NCI-H1694 (cell line): ENCODE measurements at places on chromosomes 1 and 21.
A peak's percentile ranks its signal among the peaks of the same experiment; 100 is the strongest.

GRCh38 chr1:56921479-56921878 lies 44.3 kb downstream of the C8B start:
- DNase-seq = no peak

GRCh38 chr1:202343652-202344349 lies 2.1 kb upstream of the UBE2T start:
- peak; percentile 45 for DNase-seq

DNA sequence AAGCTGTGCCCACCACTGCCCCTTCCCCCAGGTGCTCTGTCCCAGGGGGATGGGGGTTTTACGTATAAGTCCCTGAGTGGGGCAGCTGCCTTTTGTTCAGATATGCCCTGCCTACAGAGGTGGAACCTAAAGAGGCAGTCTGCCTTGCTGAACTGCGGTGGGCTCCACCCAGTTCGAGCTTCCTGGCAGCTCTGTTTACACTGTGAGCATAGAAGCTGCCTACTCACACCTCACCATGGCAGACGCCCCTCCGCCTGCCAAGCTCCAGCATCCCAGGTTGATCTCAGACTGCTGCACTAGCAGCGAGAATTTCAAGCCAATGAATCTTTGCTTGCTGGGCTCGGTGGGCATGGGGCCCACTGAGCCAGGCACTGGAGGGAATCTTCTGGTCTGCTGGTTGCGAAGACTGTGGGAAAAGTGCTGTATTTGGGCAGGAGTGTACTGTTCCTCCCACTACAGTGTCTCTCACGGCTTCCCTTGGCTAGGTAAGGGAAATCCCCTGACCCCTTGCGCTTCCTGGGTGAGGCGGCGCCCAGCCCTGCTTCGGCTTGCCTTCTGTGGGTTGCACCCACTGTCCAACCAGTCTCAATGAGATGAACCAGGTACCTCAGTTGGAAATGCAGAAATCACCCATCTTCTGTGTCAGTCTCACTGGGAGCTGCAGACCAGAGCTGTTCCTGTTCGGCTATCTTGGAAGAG lies 17.6 kb upstream of the RWDD3 start:
- no peak for DNase-seq

- DNase-seq = no peak
Measured at GRCh38 chr1:55726994-55727393, 511.8 kb upstream of the USP24 start.

DNA sequence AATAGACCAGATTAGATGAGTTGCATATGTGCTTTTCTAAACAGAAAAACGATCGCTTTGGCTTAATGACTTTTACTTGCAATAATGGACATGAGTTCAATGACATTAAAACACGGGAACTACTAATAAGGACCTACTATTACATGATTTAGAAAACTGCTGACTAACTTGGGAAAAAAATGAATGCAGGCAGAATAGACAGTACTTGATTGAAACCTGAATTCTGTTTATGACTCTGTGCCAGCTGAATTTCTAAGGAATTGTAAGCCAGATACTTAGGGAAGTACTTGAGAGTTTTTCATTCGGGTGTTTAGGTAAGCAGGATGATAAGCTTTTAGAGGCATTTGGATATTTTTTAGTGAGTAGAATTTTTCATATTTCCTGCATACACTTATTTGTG lies 12.0 kb downstream of the ADGRL2 start:
- DNase-seq = no peak

DNA sequence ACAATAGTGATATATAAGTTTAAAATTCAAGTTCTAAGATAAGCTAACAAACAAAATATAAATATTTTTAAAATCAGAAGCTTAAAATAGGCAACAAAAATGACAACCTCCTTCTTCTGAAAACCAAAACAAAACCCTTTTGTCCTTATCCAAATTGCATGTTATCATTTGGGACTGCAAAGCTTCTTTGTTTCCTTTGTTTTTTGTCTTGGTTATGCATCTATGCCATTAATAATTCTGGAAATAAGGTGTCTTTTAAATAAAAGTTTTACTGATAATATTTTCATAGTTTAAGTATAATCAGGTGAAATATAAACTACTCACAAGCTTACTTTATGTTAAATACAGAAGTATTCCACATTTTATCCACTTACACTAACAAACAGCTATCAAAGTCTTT lies 20.5 kb downstream of the ADSS2 start:
- no peak for DNase-seq

DNA sequence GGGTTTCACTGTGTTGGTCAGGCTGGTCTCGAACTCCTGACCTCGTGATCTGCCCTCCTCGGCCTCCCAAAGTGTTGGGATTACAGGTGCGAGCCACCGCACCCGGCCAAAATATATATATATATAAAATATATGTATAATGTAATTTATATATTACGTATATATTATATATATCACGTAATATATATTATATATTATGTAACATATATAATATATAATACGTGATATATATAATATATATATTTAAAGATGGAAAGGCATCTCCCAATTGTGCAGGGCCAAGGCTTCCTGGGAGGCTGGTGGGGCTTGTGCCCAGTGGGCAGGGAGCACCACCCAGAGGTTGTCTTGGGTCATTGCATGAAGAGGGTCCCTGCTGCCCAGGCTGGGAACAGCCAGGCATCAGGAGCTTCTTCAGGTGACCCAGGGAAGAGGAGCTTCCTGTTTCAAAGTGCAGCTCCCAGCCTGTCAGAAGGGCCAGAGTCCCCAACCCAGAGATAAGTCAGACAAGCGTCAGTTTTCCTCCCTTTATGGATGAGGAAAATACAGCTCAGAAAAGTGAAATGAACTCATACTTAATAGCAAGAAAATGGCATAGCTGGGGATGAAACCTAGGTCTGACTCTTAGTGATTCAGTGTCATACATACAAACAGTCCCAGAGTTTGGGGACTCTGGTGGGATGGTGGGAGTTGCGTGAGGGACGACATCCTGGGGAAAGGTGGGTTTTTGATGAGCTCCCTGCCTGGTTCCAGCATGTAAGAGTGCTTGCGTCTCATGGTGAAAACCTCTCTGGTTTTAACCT lies 12.0 kb downstream of the UBE2Q1 start:
- peak; percentile 90 for DNase-seq

DNA sequence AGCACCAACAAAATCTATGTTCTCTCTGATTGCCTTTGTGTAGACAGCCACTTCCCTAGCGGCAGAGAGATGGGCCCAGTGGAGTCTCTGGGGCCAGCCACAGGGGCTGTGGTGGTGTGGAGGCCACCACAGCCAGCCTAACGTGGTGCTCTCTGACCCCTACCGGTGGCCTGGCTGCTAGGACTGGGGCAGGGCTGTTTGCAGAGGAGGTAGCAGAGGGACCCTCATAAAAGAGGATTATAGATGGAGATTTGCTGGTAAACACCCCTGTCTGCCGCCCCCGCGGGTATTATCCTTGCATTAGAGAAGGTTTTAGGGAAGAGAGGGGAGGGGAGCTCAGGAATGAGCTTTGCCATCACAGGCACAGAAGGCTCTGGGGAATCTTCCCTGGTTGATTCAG lies 310.3 kb upstream of the VAMP3 start:
- no peak for DNase-seq

DNA sequence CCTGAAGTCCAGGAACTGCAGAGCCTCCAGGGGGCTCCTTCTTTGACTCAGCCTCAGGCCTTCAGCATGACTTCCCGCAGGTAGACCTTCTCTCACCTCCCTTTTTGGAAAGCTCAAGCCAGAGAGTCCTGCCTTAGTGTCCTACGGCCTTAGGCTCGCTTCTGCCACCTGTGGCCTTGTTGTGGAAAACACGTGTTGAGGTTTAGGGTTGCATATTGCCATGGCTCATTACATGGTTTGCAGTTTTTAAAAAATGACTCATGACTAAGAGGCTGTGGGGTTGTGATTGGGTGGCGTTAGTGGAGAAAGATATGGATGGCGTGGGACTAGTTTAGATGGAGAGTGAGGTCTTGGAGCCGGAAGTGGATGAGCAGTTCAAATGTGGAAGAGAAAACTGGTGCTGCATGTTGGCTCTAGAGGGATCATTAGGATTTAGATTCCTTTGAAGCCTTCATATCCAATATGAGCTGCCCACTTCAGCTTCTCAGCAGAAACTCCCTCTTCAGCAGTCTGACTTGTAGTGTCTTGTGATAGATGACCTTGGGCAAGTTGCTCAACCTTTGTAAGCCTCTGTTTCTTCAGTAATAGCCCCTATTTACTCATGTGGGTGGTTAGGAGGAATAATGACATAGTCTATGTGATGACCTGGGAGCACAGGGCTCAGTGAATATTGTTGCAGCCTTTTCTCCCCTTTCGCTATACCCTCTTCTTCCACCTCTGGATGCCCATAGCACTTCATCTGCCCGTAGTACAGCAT lies 6.5 kb upstream of the FGGY start:
- peak; percentile 35 for DNase-seq

- no peak for DNase-seq
Measured at GRCh38 chr1:99969260-99969728, 502 bp upstream of the SLC35A3 start.

DNA sequence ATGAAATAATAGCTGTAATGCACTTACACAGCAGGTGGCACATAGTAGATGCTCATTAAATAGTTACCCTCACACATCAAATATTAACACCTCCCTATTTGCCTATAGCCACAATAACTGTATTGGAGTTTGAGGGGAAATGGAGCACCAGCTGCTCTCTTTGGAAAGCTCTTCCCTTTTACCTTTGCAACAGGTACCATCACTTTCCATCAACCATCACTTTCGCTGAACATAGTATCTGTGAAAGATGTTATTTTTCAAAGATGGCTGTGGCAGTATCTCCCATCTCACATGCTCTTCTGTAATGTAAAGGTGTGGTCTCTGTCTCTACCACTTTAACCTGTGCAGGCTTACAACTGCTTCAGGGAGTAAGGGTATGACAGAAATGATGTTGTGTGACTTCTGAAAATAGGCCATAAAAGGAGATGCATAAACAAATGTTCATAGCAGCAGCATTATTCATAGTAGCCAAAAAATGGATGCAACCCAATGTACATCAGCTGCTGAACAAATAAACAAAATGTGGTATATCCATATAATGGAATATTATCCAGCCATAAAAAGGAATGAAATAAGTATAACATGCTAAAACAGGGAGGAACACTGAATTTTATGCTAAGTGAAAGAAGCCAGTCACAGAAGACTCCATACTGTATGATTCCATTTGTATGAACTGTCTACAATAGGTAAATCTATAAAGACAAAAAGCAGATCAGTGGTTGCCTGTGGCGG lies 288.3 kb downstream of the AKT3 start:
- DNase-seq = no peak

- DNase-seq = no peak
Measured at GRCh38 chr1:3564921-3565831, 46.1 kb downstream of the MEGF6 start.

- DNase-seq = no peak
Measured at GRCh38 chr1:110239441-110240430, 29.6 kb downstream of the KCNC4 start.

GRCh38 chr1:212229654-212230053 lies 55.6 kb upstream of the PPP2R5A start:
- no peak for DNase-seq

DNA sequence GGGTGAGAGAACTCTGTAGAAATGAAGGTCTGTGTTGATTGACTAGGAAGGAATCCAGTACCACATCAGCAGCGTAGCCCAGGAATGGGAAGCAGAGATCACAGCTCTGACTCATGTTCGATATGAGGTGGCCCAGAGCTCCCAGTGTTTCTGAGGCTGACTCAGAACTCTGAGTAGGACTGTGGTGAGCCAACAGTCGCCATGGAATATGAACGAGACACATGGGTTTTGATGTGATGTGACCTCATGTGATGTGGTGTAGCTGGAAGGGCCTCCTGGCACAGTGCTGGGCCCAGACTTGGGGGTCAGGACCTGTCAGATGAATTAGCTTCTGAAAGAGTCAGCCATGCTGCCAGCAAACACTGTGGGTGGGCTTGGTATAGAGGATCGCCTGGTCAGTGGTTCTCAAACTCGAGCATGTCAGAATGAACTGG lies 237.0 kb downstream of the MRPL39 start:
- no peak for DNase-seq

DNA sequence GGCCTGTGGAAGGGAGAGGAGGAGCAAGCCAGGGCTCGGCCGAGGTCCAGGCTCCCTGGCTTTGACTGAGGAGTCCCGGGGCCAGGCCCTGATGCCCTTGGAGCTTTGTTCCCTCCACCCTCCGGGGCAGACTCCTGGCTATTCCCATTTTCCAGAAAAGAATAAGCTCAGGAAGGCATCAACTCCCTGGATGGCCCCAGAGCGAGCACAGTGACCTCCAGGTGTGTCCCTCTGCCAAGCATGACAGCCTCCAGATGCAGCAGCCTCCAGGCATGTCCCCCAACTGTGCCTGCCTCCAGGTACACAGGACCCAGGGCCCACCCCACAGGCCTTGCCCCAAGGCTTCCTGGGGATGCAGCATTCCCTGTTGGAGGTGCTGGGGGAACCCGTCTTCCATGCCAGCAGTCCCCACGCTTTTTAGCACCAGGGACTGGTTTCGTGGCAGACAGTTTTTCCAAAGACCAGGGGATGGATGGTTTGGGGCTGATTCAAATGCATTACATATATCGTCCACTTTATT lies 15.7 kb upstream of the ARHGEF16 start:
- DNase-seq = no peak

DNA sequence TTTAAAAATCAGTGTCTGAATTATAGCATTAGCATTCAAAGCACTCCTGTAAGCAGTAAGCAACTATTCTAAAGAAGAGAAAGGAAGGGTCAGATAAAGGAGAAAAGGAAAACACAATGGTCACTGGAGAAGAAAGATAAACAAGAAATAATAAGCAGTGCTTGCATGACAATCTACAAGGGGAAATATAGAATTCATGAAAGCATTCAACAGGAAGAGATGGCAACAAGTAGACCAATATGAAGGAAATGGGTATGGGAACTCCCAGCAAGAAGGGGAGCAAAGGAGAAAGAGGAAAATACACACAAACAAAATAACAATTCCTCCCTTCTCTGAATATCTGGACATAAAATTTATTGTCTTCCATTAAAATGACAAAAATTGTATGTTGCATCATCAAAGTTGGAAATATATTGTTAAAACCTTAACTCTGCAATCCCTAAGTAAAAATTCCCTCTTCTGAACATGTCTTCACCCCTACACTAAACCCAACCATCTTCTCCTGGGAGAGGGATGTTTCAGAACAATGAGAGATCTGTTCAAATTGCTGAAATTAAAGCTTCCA lies 206.3 kb upstream of the SAMSN1 start:
- no peak for DNase-seq

- no peak for DNase-seq
Measured at GRCh38 chr1:41846625-41847405, 71.9 kb downstream of the HIVEP3 start.

GRCh38 chr1:158801396-158801795 lies 20.4 kb upstream of the OR6N2 start:
- no peak for DNase-seq
